Trophoblast cell (in vitro differentiated cells and primary cell): ENCODE measurements at places on chromosomes 5 and 9.

- H3K27ac ChIP-seq: no peak overlapping the region
- H3K4me3 ChIP-seq: no peak overlapping the region
- no peak for DNase-seq
- H3K4me1 ChIP-seq: no peaks in the 10 kb centered on the region
These were observed 152.3 kb upstream of the KLF9 start for GRCh38 chr9:70566751-70567150.

DNA sequence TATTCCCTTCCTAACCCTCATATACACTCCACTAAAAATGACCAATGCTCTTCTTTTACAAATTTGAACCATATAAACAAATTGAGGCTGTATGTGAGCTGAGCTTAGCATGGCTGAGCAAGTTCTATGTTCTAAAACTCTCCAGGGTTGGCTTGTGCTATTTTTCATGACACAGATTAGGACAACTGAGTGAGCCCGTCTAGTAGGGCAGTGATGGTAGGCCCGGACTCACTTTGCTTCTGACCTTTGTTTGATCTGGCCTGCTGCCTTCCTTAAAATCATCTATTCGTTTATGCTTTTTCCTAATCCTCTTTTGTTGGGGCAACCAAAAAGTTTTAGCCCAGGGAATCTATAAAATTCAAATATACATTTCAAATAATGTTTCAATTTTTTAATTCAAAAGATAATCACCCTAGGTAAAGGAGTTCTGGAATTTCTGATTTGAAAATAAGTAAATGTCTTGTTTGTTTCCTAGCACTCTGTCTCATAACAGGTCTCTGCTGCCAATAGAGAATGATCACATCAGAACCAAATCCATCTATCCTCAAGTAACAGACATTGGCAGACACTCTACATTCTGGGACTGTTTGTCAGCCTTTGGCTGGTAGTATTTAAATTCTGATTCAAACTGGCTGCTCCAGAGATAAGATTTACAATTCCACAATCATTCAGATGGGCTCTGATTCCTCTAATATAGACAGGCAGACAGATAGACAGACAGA lies 217.0 kb upstream of the TARS1 start:
- H3K36me3 ChIP-seq: no peaks in the 10 kb centered on the region
- H3K27me3 ChIP-seq: no peaks in the 10 kb centered on the region
- H3K4me3 ChIP-seq: no peak overlapping the region
- no peak overlapping the region for H3K27ac ChIP-seq

DNA sequence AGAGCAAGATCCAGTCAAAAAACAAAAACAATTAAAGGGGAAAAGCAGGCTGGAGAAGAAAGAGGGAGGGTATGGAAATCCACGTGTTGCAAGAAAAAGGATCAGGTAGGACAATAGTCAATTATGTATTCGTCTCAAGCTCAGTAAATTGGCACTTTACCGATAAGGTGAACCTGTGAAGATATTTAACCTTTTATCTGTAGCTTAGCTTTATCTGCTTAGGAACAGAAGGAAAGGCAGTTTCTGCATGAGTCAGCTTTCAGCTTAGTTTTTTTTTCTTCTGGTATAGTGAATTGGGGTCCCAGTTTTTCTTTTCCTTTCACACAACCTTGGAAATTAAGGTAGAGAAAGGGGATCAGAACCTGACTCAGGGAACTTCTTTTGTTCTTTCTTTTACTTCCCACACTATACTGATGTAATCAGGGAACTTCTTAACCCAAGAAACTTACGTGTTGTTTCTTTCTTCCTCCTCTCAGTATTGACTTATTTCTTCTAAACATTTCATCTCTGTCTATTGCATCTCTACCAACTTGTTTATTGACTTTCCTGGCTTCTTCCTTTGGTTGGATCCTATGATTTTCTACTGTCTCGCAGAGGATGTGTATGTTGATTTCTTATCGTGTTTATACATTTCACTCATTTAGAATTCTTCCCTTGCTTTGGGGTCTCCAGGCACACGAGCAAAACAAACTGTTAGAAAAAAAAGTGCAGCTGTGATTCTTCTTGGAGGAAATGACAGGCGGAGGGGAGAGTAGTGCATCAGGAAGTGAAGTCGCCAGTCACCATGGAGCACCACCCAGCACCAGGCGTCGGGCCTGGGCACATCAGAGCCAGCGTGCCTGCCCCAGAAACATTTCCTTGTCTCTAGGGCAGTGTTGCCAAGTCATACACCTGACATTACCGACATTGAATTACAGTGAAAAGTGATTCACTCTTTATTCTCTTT lies 123.0 kb upstream of the LHFPL2 start:
- H3K4me1 ChIP-seq: peaks cover 1% of the 10 kb centered on the region
- no peaks in the 10 kb centered on the region for H3K36me3 ChIP-seq
- no peak overlapping the region for H3K27ac ChIP-seq
- DNase-seq: no peak
- H3K4me3 ChIP-seq: no peak overlapping the region
- no peaks in the 10 kb centered on the region for H3K27me3 ChIP-seq

DNA sequence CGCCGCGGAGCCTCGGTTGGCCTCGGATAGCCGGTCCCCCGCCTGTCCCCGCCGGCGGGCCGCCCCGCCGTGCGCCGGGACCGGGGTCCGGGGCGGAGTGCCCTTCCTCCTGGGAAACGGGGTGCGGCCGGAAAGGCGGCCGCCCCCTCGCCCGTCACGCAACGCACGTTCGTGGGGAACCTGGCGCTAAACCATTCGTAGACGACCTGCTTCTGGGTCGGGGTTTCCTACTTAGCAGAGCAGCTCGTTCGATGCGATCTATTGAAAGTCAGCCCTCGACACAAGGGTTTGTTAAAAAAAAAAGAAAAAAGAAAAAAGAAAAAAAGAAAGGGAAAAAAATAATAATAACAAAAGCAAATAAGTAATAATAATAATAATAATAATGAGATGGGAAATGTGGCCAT lies 112.8 kb downstream of the GCNT1 start:
- no peak overlapping the region for H3K27ac ChIP-seq
- no peak overlapping the region for H3K4me3 ChIP-seq
- no peaks in the 10 kb centered on the region for H3K36me3 ChIP-seq

GRCh38 chr9:137373611-137373980 lies 49.4 kb downstream of the EXD3 start:
- no peak overlapping the region for H3K27ac ChIP-seq
- H3K27me3 ChIP-seq: no peaks in the 10 kb centered on the region
- H3K4me1 ChIP-seq: no peaks in the 10 kb centered on the region
- no peaks in the 10 kb centered on the region for H3K36me3 ChIP-seq

DNA sequence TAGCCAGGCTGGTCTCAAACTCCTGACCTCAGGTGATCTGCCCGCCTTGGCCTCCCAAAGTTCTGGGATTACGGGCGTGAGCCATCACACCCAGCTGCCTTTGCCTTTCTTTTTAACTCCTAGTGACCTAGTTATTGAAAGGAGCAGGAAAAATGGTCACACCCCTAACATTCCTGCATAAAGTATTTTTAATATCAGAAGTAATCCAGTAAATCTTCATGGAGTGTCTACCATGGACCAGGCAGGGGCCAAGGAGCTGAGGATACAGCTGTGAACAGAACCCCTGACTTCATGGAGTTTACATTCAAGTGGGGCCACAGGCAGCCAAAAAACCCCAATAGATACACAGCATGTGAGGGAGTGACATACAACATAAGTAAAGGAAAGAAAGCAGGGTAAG lies 18.3 kb upstream of the F2RL1 start:
- DNase-seq: no peak
- H3K27me3 ChIP-seq: no peaks in the 10 kb centered on the region
- no peaks in the 10 kb centered on the region for H3K36me3 ChIP-seq
- no peak overlapping the region for H3K27ac ChIP-seq
- no peak overlapping the region for H3K4me3 ChIP-seq

- H3K36me3 ChIP-seq: no peaks in the 10 kb centered on the region
- no peaks in the 10 kb centered on the region for H3K27me3 ChIP-seq
- peaks cover 11% of the 10 kb centered on the region for H3K4me1 ChIP-seq
- DNase-seq: no peak
These were observed 264.8 kb downstream of the DOCK8 start for GRCh38 chr9:479304-479970.

- H3K27ac ChIP-seq: no peak overlapping the region
- no peak overlapping the region for H3K4me3 ChIP-seq
- H3K27me3 ChIP-seq: no peaks in the 10 kb centered on the region
- DNase-seq: no peak
These were observed 152.7 kb upstream of the FOXD4L5 start for GRCh38 chr9:65437724-65438123.

- no peak for DNase-seq
- H3K27me3 ChIP-seq: no peaks in the 10 kb centered on the region
- no peaks in the 10 kb centered on the region for H3K36me3 ChIP-seq
- no peak overlapping the region for H3K27ac ChIP-seq
- no peaks in the 10 kb centered on the region for H3K4me1 ChIP-seq
These were observed 98.4 kb downstream of the COX7C start for GRCh38 chr5:86716121-86716520.
